Stimulated activated CD8-positive, alpha-beta memory T cell treated with anti-CD3 and anti-CD28 coated beads, Interleukin-4, amount 100 ng/mL, for 4 hours (primary cell): ENCODE measurements at places on chromosomes 6 and 20.

GRCh38 chr20:35004051-35004725, 48.5 kb downstream of the MYH7B start:
- no peak for DNase-seq

DNA sequence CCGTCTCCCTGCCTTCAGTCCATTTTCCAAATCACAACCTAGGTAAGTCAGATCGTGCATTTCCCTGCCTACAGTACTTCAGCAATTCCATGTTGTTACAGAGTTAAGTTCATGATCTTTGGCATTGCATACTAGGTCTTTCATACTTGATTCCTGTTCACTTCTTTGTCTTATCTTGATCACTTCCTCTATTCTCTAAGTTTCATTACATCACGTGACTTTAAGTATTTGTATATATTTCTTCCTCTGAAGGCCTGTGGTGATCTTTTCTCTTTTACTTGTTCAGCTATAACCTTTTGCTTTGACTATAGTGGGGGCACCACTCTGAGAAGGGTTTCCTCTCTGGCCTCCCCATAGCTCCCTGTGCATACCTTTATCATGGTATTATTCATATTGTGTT, 100.2 kb downstream of the TRMT11 start:
- DNase-seq: no peak

DNA sequence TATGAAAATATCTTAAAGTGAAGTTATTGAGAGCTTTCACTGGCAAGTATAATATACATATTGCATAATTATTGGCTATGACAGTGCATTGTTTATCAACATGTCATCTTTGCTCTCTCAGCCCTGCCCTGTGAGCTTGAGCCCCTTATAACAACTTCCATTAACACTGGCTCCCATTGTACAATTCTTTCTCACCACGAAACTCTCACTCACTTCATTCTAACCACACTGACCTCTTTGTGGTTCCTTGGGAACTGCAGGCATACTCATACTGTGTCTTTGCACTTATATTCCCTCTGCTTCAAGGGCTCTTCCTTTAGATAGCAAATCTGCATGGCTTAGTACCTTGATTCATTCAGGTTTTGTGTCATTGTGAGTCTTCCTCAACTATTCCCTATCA, 411.8 kb downstream of the CDKAL1 start:
- no peak for DNase-seq

DNA sequence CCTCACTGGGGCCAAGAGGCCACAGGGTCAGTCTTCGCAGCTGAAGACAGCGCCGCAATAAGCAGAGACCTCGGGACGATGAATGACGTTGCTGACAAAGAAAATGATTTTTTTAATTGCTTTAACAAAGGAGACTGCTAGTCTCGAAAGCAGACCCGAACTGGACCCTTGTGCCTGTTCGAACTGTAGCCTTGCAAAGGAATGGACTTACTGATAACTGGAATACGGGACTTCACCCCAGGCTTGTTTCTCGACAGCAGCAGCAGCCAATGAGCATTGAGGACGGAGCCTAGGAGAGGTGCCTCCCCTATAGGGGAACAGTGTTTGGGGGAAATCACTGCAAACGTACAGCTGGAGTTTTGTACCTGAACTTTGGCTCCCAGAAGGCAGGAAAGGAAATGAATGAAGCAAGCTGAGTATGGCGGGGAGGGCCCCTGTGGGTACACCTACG, 1.3 kb upstream of the TAF4 start:
- DNase-seq: no peak

DNA sequence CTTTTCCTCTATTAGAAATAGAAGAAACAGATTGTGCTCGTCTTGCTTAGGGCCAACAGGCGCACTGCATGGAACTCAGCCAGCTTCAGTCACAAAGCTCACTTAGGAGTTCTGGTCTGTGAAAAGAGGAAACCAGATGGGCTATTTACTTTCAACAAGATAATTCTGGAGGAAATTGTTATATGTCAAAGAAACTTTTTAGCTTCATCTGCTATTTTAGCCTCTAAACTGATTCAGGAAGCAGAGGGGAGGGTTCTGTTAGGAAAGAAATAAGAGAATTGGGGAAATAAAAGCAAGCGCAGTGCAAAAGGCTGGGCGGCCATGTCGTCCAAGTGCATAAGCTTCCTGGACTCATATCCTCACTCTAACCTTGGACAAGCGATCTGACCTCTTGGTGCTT, 21.3 kb downstream of the PRKN start:
- DNase-seq: no peak

DNA sequence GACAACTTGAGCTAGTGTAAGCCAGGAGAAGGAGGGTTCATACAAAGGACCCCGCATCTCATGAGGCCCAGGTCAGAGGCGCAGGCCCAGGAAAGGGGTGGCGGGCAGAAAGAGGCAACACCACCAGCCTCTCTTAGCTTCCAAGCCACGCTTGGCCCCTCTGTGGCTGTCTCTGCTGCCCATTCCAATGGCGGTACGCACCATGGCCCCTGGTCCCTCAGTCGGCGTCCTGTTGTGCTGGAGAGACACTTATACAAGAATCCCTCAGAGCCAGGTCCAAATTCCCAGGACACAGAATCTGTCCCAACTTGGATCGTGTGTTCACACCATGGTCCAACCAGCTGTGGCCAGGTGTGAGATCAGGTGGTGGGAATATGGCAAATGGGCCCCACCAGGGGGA, 127.0 kb upstream of the CDH4 start:
- DNase-seq: no peak

DNA sequence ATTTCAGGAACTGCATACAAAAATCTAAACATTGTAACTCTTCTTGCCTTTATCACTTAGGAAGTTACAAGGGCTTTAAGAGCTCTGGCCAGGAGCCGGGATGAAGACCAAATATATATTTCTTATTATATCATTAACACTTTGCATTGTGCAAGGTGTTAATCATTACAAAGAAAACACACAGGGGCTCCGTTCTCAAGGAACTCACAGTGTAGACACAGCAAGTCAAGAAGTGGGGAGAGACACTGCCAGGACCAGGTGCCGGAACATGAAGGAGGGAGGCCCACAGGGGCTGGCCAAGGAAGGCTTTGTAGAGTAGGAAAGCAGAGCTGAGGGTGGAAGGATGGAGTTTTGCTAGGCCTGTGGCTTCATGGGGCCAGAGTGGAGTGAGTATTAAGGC, 17.4 kb downstream of the ITPR3 start:
- DNase-seq: no peak

- no peak for DNase-seq
Observed at GRCh38 chr6:45253453-45253852, 74.7 kb upstream of the RUNX2 start.

DNA sequence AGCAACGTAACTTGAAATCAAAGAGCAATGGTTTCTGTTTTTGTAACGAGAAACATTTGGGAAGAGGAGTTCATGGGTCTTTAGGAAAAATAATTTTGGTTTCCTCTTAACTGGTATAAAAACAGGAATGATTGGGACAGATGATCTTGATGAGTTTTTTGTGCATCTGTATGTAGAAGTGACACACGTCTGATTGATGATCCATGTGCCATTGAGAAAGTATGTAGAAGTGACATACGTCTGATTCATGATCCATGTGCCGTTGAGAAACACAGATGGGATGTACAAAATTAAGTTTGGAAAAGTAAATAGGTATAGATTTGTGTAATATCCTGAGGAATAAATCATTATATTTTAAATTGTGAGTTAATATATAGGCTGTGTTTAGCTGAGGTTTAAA, 2.1 kb downstream of the KIAA1586 start:
- DNase-seq: no peak

- no peak for DNase-seq
Observed at GRCh38 chr6:49087369-49087768, 375.7 kb downstream of the MMUT start.

DNA sequence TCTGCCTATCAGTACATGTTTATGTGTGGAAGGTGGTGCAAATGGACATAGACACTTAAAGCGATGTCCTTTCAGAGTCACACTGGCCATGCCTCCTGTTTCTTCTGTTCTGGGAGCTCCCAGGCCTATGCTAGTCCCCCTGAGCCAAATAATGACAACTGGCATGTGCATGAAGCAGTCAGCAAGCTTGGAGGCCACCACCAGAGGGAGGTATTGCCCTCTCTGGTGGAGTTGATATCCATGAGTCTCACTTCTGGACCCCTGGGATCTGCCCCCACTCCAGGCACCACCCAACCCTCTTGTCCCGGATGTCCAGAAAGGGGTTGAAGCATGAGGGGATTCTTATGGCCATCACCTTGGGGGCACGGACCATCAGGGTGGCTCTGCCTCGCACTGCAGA, 172.2 kb downstream of the AIG1 start:
- no peak for DNase-seq

- DNase-seq: no peak
Observed at GRCh38 chr20:22977047-22977785, 57.9 kb upstream of the SSTR4 start.

GRCh38 chr6:134529921-134530320, 212.0 kb upstream of the SGK1 start:
- no peak for DNase-seq

- DNase-seq: no peak
Observed at GRCh38 chr6:148358196-148358785, 15.7 kb downstream of the SASH1 start.

GRCh38 chr20:10276878-10277580, 58.4 kb downstream of the SNAP25 start:
- DNase-seq: no peak

DNA sequence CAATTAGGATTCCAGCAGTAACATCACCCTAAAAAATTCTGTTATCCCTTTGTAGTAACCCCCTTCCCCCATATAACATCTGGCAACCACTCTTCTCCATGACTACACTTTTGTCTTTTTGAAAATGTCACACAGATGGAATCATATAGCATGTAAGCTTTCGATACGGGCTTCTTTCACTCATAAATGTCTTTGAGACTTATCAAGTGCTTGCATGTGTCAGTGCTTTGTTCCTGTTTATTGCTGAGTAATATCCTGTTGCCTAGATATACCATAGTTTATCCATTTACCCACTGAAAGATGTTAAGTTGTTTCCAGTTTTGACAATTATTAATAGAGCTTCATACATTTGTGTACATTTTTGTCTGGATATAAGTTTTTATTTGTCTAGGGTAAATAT, 10.4 kb upstream of the SNPH start:
- no peak for DNase-seq

DNA sequence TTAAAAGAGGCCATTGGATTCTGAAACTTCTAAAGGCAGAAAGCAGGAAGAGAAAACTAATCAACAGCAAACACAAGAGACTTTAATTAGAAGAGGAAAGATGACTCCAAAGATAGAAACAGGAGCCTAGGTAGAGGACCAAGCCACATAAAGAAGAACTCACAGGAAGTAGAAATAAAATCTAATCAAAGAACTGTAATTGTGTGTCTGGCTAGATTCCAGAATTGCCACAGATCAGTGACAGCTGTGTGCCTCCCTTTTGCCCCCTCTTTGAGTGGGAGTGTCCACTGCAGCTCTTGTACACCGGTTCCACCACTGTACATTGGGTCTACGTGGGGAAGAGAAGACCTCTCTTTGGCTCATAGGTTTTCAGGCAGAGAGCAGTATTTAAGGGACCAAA, 22.3 kb upstream of the THEMIS start:
- no peak for DNase-seq

- no peak for DNase-seq
Observed at GRCh38 chr20:61833807-61834610, 231.7 kb downstream of the TAF4 start.

DNA sequence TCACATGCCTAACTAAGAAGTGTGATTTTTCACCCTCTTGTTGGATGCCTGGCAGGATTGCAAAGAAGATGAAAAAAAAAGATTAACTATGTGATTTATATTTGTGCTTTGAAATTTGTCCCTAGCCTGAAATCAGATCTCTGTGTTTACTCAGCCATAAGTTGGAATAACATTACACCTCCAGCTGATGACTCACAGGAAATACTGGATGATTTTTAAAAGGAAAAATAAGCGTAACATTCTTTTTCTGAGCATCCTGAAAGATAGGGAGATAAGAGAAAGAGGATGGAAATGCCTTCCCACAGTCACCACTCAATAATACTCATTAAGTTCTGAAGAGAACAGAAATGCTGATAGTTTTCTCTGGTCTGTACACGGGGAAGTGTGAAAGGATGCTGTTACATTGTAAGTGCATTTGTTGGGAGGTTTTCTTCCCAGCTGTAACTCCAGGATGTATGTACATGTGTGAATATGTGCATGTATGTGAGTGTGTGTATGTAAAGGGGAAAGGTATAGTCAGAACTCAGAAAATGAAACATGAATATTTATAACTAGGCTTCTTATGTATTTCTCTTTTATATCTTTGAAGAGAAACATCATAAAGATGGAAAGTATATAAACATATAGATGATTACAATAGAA, 37.4 kb upstream of the RIPPLY2 start:
- DNase-seq: no peak

GRCh38 chr6:118644007-118644406, 7.4 kb downstream of the CEP85L start:
- no peak for DNase-seq

GRCh38 chr6:152669895-152670294, 27.8 kb upstream of the MYCT1 start:
- DNase-seq: no peak

GRCh38 chr6:120869397-120869796, 464.9 kb downstream of the TBC1D32 start:
- DNase-seq: no peak

- no peak for DNase-seq
Observed at GRCh38 chr6:168988280-168988679, 265.4 kb downstream of the THBS2 start.
